ENCODE measurements at places on chromosomes 3 and 15.

DNA sequence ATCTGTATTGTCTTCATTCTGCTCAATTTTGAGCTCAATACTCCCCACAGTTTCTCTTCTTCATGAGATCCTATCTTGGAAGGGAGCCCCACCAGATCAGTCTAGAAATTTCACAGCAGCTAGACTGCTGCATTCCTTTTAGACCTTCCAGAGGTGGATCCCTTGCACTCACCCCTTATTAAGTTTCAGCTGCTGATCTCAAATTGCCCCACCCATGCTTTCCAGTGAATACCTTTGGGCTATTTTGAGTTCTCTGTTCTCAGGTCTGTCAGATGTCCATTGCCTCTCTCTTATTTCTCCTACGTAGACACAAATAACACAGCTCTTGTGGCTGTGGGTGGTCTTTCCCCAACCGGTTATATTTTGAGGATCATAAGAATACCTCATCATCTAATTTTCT, 60.8 kb downstream of the GPR156 start:
- DNase-seq, result no peak

DNA sequence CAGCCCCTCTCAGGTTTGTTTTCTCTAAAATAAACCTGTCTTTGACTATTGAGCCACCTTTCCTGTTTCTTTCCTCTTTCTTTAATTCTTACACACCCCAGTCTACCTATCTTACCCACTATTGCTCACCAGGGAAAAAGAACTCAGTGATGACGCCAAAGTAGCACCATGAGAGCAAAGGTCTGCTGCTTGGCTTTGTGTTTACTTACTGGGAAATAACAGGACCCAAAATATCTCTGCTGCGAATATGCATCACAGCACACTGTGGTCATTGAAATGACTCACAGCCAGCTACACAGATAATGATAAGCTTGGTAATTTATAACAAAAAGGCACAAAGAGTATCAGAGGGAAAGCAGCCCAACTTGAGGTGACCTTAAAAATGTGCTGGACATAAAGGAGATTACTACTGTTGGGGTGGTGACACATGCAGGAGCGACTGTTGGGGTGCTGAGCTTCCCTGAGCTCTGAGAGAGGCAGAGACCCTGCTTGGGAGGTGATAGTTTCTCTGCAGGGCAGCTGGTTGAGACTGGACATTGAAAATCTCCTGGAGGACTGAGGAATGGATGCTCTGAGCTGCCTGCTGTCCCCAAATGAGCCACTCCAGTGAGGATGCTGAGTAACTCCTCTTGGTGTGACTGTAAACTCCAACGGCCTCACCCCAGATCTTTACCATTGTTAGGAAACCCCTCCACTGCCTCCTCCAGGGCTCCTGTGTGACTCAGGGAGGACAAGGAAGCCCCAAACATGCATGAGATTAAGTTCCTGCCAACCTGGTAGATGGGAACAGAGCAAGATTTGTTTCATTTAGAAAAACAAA, 14.5 kb downstream of the EFCAB12 start:
- DNase-seq, result no peak

DNA sequence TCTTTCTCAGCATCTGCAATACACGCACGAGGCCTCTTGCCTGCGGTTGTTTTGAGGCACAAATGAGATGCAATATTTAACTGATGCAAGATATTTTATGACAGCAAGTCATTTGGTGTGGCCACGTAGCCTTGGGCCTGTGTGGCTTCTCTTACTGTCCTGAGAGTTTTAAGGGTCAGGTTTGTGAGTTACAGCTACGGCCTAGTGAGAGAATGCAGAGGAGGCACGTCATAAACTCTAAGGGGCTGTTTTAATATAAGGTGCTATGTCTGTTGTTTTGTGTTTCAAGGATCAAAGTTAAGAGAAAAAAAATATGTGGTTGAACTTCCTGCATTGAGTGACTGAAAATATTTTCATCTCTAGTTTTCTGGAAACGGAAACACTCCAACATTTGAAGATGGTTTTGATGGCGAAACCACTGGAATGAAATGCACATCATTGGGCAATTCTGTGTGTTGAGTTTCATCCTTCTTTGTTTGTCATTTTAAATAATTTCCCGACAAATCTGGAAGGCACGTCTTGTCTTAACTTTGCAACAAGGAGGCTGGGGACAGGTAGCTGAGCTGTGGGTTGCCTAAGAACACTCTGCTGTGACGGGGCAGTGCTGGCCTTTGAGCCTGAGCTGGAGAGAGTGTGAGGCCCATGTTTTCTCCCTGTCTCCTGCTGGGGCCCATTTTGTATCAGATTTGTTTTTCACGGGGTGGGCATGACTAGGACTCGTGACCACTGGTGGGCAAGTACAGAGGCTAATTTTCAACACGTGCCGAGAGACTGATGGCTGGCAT, 5.1 kb downstream of the APBA2 start:
- no peak for DNase-seq

DNA sequence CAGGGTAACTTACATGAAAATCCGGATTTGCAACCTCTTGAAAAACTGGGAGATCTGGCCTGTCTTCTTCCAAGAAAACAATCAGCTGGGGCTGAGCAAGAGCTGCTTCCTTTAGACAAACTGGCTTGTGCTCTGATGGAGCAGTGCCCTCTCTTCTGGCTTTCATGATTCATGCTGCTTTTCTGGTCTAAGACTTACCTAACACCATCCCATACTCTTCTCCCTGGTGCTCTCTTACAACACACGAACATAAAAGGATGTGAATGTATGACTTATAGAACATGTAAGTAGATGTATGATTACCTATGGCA, 9.9 kb downstream of the TJP1 start:
- no peak for DNase-seq

- DNase-seq, result no peak
Observed at GRCh38 chr3:166902374-166902773, 477.7 kb downstream of the ZBBX start.

DNA sequence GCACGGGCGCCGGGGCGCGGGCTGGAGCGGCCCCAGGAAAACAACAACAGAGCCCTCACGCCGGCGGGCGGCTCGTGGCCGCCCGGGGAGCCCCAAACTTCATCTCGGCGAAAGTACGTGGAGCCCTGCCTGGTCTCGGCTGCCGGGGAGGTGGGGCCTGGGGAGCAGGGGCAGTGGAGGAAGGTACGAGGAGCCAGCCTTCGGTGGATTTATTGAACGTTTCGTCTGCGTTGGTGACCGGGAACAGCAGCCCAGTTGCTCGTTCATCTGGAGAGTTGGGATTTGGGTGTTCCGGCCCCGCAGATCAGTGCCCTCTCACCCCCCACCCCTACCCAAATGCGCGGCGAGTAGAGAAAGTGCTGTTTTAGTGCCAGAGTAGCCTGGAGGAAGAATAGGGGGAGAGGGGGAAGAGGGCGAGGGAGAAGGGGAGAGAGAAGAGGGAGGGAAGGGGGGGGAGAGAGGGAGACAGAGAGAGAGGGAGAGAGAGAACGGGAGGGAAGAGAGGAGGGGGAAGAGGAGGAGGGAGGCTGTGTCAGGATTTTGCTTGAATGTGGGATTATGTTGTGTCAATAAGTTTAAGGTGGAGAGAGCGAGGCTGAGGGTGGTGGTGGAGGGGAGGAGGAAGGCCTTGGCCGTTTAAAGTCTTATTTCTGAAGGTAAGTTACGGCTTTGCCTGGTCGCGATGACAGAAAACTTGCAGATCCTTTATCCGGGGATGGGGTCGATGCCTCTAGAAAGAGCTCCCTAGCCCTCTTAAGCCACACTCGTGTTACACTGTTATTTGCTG, 970 bp downstream of the BBX start:
- peak; percentile 39 for DNase-seq

- DNase-seq, result no peak
Observed at GRCh38 chr3:123444744-123445143, 4.1 kb downstream of the ADCY5 start.

- DNase-seq, result no peak
Observed at GRCh38 chr3:88318067-88318466, 168.3 kb downstream of the C3orf38 start.

- DNase-seq, result peak; percentile 65
Observed at GRCh38 chr3:13346481-13347389, 73.4 kb downstream of the NUP210 start.

- DNase-seq, result peak; percentile 25
Observed at GRCh38 chr15:31440754-31441311, 114.2 kb downstream of the KLF13 start.

- DNase-seq, result no peak
Observed at GRCh38 chr3:18127174-18127858, 297.8 kb downstream of the SATB1 start.

GRCh38 chr3:133675631-133676335, 14.0 kb upstream of the TOPBP1 start:
- no peak for DNase-seq

- DNase-seq, result no peak
Observed at GRCh38 chr3:125062904-125063618, 7.3 kb upstream of the HEG1 start.

Measured in activated CD4-positive, alpha-beta T cell treated with anti-CD3 and anti-CD28 coated beads, Interleukin-2, amount 50 U/mL, for 4 hours (primary cell).